ENCODE measurements at places on chromosomes 6 and 20.
A peak's percentile ranks its signal among the peaks of the same experiment; 100 is the strongest.

GRCh38 chr20:56247954-56248782 lies at the start of gene MC3R:
TSS of gene MC3R (plus strand) at chr20:56248732. CDS start at chr20:56248844, 112 bp downstream.
- peak; percentile 42 for DNase-seq

DNA sequence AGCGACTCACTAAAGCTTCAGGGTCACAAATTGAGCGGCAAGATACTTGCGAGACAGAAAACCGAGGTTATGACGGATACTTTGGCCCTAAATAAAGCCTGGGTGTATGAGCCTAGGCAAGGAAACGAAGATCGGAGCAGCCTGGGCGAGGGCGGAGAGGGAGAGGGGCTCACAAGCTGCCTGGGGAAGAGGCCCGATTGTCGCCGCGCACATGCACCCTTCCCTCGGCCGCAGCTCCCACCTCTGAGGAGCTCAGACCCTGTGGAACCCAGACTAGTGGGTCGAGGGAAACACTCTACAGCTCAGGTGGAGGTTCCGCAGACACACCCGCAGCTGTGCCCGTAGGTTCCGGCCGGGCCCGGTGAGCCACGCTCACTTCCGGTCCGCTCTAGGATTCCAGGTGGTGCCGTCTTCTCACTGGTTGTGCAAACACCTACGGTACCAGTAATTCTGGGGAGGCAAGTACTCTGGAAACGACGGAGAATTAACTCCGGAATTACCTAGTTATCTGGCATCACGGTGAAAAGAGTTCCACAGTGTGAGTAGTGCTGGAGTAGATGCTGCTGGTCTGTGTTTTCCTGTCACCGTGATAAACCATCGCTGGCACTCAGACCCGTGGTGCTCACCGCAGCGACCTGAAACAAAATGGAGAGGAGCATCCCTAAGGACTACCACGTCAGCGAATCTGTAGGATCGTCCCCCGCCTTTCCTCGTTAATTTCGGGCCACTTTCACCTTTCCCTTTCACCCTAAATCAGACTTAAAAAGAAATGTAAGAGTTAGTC lies 61.5 kb downstream of the GPX5 start:
- DNase-seq = peak; percentile 58

GRCh38 chr6:110654096-110654820 lies 161.0 kb downstream of the CDK19 start:
- DNase-seq = no peak

DNA sequence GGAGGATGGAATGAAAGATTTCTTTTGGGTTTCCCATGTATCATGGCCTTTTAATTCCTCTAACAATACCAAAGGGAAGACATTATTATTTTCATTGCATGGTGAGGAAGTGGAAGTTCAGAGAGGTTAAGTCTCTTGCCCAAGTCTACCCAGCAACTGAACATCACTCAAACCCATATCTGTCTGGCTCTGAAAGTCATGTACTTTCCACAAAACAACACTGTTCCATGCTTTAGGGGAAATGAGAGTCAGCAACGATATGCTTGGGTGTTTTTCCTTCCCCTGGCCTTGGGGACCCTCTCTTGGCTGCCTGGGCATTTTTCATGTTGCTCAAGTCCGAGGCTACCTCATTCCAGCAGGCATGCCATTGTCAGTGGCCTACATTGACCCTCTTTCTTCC lies 118.8 kb downstream of the ADTRP start:
- no peak for DNase-seq

GRCh38 chr6:17233531-17233930 lies 47.6 kb upstream of the RBM24 start:
- no peak for DNase-seq

- no peak for DNase-seq
Observed at GRCh38 chr20:52084727-52085126, 106.9 kb downstream of the ZFP64 start.

- DNase-seq = no peak
Observed at GRCh38 chr6:148447521-148448230, 105.0 kb downstream of the SASH1 start.

- DNase-seq = no peak
Observed at GRCh38 chr6:142731611-142732010, 213.4 kb downstream of the HIVEP2 start.

- no peak for DNase-seq
Observed at GRCh38 chr20:52256454-52256853, 64.9 kb upstream of the ZFP64 start.

DNA sequence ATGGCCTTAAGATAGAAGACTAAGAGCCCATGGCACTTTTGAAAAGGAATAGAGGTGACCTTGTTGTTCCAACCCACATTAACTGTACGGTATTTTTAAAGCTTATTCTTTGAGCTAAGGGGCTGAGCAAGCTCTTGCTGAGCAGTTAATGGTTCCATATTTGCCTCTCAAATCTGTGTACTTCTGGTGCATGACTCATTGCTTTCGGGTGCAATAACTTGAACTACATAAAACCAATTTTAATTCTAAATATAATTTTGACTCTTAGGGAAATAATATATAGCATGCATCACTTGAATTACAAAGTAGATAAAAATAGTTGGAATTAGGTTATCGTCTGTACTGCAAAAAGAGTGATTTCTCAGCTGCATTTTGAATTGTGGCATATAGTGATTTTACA lies 348.1 kb upstream of the CITED2 start:
- DNase-seq = no peak

DNA sequence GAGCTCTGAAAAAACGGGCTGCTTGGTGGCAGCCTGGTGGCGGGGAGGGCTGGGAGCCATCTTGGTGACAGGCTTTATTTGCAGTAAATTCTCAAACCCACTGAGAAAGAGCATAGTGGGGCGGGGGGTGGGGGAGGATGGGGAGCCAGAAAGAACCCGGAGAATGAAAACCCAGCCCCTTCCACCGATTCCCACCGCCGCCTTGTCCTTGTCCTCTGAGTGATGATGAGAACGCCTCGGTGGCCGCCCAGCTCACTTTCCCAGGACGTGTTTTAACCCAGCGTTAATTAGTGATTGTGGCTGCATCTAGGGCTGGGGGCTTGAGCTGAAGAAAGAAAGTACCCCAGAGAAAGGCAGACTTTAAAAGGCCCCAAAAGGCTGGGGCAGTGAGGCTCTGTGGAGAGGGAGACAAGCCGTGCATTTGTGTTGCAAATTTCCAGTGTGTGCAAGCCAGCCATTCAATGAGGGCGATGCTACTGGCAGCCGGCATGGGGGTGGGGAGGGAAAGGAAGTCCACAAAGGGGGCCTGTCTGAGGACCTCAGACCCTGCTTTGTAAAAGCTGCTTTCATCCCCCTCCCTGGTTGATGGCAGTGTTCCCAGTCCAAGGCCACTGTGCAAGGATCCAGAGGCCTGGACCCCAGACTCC lies 6.2 kb upstream of the GHRH start:
- no peak for DNase-seq

GRCh38 chr6:23535101-23535500 lies 590.9 kb upstream of the NRSN1 start:
- DNase-seq = no peak

- DNase-seq = no peak
Observed at GRCh38 chr20:23129891-23130621, 43.9 kb upstream of the CD93 start.

DNA sequence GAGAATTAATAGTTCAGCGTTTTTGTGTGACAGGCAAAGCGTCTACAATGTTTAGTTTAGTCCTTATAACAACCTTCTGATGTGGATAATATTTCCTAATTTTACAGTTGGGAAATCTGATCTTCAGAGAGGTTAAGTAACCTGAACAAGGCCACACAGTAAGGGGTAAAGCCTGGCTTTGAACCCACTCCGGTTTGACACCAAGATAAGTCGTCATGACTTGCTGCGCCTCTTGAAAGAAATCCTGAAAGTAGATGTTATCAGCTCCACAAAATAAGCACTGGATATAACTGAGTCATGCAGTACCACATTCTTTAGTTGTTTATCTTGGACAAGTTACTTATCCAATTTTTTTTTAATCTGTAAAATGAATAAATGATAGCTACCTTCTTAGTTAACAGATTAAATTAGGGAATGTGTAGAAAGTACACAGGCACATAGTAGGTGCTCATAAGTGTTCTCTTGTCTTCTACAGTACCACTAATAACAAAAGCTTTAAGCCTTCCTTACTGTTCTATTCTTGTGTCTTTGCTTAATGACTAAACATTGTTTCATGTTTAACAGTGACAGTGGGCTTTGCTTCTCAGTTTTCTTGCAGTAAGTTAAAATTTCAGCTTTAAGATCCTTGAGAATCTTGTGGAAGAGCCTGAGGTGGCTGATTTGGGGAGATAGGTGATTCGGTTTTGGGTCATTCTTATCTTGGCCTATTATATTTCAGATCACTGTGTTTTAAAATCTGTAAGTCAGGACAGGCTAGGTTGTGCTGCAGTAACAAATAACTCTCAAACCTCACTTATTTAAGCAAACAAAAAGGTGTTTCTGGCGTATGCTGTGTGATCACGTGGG lies 2.1 kb downstream of the HIVEP1 start:
- no peak for DNase-seq

DNA sequence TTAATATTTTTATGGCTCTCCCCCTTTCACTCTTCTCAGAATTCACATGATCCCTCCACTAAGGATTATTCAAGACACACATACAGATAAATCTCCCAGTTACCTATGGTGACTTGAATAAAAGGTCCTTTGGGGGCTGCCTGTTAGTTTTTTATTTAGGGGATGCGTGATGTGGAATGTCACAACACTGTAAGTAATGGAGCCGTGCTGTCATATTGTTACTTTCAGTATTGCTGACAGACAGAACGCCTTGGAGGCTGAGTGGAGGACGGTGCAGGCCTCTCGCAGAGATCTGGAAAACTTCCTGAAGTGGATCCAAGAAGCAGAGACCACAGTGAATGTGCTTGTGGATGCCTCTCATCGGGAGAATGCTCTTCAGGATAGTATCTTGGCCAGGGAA lies 291.7 kb downstream of the UTRN start:
- DNase-seq = no peak

DNA sequence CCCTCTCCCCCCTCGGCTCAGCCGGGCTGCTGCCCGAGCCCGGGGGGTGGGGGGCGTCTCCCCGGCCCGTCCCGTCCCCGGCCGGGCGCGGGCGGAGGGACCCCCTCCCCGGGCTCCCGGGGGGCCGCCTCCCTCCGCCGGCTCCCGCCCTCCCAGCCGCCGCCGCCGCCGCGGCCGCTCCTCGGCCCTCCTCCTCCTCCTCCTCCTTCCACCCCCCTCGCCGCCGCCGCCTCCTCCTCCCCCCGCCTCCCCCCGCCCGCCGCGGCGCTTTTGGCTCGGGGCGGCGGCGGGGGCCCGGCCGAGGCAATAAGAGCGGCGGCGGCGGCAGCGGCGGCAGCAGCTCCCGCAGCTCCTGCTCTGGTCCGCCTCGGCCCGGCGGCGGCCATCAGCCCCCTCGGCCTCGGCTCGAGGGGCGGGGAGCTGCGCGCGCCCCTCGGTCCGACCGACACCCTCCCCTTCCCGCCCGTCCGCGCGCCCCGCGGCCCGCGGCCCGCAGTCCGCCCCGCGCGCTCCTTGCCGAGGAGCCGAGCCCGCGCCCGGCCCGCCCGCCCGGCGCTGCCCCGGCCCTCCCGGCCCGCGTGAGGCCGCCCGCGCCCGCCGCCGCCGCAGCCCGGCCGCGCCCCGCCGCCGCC lies 38.7 kb downstream of the GNAS start:
- peak; percentile 79 for DNase-seq

DNA sequence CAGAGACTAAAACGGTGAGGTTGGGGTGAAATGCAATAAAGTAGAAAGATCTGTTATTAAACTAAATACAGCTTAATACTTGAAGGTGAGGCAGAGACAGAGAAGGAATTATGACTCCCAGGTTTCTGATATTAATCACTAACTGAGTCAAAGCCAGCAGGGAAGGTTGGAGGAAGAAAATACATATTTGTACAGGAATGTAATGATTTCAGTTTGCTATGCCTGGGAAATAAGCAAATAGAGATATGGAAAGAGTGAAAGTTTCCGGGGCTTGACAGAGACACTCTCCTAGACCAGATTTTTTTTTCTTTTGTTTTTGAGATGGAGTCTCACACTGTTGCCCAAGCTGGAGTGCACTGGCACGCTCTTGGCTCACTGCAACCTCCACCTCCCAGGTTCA lies 76.8 kb downstream of the PTPRK start:
- no peak for DNase-seq

DNA sequence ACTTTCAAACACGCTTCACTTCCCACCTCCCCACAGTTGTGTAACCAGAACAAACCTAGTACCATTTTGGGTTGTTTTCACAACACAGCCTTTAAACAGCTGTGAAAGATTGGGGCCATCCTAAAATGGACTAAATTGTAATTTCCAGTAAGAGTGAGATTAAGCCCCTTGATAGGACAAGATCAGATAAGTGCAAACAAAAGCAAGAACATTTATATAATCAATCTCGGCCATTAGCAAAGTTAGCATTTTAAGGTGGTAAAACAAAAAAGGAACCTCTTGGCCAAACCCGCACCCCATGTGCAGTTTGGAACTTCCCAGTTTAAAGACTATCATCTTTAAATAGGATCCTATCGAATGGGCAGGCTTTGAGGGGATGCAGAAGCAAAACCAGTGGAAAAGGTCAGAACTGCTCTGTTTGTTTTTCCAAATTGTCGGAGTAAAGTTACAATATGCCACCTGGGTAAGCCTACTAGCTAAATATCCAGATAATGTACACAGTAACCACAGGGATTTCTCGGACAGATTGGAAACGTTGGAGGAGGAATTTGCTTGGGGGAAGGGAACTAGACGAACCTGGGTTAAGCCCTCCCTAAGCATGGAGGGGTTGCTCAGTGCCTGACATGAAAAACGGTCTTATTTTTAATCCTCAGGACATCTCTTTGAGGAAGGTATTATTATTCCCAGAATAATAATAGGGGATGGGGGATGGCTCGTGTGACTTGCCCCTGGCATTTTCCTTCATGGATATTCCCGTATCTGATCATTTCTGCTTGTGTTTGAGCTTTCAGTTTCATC lies 159.8 kb upstream of the SALL4 start:
- no peak for DNase-seq

GRCh38 chr20:8413691-8414090 lies 281.6 kb downstream of the PLCB1 start:
- DNase-seq = no peak

GRCh38 chr6:106227612-106228507 lies 97.7 kb downstream of the ATG5 start:
- no peak for DNase-seq

DNA sequence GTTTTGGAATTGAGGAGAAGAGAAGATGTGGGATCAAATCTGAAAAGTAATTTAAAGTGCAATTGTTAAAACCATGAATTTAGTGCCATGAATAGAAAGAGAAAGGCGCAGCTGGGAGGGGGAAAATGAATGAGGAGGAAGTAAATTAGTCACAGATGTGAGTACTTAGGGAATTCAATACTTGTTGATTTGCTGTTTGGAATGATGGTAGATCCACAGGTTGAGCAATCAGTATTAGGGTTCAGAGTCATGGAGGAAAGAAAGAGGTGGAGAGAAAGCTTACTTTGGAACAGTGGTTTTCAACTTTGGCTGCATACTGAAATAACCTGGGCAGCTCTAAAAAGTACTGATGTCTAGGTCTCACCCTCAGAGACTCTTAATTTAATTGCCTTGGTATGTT lies 229.7 kb upstream of the ASCC3 start:
- no peak for DNase-seq

GRCh38 chr20:10007747-10008146 lies 27.0 kb upstream of the ANKEF1 start:
- DNase-seq = no peak
